ENCODE measurements at places on chromosomes 7 and 10. TPM values are rescaled to one million over a fixed set of nuclear protein-coding genes. Genes with fewer than 3 reads are reported as not detected.

GRCh38 chr10:23325132-23325531 is 19.5 kb downstream of the C10orf67 start:
- no peak for DNase-seq

GRCh38 chr10:124622866-124623536 is 121.2 kb downstream of the FAM53B start:
- DNase-seq = no peak

DNA sequence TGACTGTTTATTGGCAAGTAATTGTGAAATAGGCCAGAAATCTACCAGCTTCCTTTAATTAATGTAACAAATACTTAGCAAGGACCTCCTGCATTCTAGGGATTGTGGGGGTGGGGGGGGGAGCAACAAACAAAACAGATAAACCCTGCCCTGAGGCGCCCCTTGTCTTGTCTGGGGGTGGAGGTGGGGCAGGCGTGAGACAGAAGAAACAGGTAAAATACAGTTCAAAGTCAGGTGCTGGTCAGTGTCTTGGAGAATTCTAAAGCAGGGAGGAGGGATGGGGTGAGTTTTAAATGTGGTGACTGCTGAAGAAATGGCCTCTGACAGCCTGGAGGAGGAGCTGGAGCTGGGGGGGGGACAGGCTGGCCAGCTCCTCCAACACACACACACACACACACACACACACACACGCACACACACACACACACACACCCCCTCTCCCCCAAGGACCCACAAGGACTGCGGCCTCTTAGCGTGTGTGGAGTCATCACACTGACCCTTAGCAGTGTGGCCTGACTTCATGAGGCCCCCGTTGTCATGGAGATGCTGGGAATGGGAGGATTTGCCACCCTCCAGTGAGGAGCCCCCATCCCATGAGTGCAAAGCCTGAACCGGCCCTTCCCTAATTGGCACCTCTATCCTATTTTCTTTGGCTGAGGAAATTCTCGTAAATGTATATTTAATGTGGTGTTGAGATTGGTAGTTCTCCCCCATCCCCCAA is 190.4 kb downstream of the MGMT start:
- DNase-seq = no peak

- no peak for DNase-seq
Measured at GRCh38 chr7:2953099-2953498, 90.6 kb downstream of the CARD11 start.

The PLEKHS1 gene
- polyA plus RNA-seq = 0.08 TPM

The HOXA1 gene
- polyA plus RNA-seq = 1.6 TPM

Data from muscle of arm (tissue), 14 donors.